ENCODE measurements at places on chromosomes 3 and 15.

DNA sequence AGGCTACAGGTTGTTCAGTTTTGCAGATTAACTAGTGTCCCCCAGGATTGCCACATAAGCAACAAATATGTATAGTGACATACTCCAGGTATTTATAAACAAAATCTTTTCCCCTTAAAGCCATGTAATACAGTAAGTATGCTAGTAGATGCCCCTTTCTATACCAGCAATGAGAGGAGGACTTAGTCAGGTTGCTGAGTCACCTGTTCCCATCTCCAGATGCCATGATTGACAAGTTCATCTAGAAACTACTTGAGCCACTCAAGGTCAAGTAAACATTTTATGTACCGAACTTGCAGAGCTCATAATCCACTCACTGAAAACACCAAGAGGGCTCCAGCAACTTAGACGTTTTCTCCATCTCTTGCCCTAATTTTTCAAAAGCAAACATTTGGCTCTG, 18.2 kb downstream of the SLC9A9 start:
- no peak for DNase-seq

DNA sequence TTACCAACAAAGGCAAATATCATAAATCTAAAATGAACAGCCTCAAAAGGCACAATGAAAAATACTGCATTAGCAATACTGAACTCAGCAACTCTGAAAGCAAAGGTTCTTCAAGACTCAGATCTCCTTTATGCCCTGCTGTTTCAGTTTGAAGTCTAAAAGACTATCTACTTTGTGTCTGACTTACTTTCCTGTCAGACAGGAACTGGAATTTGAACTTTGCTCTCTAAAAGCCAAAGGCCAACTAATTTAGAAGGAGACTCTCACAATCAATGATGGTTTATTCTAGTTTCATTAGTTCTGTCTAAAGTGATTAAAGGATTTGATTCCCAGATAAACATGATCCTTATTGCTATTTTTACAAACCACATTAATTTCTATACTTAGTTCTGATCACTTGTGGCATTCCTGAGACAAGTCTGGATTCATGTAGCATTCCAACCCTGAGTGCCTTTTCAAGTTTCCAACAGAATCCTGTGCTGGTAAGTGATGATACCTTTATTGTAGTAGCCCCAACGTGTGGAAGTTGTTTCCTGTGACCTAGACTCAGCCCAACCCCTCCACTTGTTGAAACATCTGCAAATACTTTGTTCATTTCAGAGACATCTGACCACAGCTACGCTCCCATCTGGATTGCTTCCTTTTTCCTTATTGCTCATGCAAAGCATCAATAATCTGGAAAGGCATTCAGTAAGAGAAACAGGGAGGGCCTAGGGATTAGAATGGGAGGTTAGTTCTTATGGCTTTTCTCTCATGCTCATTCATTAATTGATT, 14.9 kb upstream of the LEKR1 start:
- no peak for DNase-seq

- DNase-seq: no peak
Observed at GRCh38 chr15:61736790-61737189, 323.5 kb downstream of the VPS13C start.

DNA sequence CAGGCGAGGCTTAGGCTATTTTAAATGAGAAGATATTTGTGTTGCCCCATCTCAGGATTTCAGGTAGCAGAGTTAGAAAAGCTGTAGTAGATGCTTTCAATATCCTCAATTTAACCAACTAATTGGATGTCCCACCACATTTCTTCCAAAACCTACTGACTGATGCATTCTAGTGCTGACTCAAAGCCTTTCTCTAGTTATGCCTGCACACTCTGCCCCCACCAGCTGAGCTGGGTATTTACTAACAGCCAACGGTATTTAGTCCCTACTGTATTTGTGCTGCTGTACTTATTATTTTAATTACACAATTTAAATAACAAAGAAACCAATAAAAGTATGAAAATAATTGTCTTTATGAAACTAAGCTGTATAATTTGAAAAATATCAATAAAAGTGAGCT, 139.5 kb downstream of the OSBPL10 start:
- DNase-seq: no peak

DNA sequence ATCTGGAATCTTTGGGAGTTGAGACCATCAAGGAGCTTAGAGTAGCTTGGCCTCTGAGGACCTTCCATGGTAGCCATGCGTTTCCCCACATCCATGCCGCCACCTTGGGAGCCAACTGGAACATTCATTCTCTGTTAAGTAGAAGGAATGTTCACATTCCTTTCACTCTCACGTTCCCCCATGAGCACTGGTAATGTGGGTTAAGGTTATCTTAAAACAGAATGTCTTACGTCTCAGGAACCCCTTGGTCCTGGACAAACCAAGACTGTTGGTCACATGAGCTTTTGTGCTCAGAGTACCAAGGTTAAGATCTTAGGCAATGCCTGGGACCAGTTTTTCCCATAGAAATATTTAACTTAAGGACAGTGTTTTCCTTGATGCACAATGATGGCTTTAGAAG, 211.7 kb upstream of the UBE2E1 start:
- no peak for DNase-seq

- DNase-seq: no peak
Observed at GRCh38 chr3:3538451-3538850, 260.8 kb upstream of the LRRN1 start.

GRCh38 chr15:56537881-56538280, 72.9 kb upstream of the MNS1 start:
- no peak for DNase-seq

- no peak for DNase-seq
Observed at GRCh38 chr3:121819236-121819635, 15.6 kb downstream of the IQCB1 start.

DNA sequence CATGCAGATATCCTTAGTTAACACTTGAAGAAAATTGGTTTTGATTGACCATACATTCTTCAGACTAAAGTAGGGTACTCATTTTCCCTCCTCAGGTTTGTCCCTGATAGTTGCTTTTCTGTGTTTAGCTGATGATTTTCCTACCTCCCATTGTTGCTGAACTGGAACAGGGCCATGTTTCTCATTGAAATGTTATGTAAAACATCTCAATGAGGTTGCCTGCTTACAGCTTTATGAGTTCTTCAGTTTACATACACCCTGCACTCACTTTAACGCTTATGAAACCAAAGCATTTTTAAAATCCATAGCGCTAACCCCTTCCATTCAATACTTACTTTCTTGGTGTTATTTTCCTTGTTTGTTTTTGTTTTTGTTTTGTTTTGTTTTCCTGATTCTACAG, 61.9 kb downstream of the HMG20A start:
- DNase-seq: no peak

DNA sequence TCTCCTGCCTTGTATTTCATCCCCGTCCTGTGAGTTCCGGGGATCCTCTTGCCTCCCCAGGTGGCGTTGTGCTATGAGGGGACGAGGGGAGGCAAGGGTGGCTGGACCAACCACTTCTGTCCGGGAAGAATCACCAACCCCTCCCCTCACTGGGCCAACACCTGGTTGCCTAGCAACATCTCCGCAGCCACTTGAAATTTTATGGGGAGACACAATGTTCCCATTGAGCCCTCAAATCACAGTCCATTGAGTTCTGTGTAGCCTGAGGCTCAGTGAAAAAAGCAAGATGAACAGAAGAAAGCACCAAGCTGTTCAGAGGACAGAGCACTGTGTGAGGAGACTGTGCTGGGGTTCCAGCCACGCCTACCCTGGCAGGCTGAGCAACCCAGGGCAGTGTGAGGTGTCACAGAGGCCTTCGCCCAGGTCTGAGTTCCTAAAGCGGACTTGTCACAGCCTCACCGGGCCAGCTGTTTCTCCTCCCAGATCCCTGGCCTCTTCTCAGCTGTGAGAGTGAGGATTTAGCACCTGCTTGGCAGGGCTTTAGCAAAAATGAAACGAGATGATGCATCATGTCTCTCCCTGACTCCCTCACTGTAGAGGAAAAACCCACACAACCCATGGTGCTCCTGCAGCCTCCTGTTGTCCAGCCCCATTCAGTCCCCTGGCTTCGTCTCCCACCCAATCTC, 76.8 kb downstream of the ATP2B2 start:
- no peak for DNase-seq

GRCh38 chr15:72086010-72086697, 31.8 kb downstream of the MYO9A start:
- DNase-seq: no peak

DNA sequence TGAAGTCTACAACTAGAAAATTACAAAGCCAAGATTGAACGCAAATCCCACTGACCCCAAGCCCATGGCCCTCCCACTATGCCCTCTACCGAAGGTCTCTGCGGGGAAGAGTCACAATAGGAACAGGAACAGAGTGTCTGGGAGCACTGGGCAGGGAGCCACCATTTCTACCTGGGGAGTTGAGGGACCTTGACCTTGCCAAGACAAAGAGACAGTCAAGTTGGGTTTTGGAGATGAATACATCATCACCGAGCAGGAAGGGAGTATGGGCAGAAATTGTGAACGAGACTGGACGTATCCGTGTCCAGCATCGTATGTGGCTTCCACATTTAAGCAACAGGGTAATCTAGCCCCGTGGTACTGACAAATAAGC, 30.8 kb upstream of the BFSP2 start:
- DNase-seq: no peak
